ENCODE measurements at places on chromosomes 13 and 19. TPM values are rescaled to one million over a fixed set of nuclear protein-coding genes. Genes with fewer than 3 reads are reported as not detected.

DNA sequence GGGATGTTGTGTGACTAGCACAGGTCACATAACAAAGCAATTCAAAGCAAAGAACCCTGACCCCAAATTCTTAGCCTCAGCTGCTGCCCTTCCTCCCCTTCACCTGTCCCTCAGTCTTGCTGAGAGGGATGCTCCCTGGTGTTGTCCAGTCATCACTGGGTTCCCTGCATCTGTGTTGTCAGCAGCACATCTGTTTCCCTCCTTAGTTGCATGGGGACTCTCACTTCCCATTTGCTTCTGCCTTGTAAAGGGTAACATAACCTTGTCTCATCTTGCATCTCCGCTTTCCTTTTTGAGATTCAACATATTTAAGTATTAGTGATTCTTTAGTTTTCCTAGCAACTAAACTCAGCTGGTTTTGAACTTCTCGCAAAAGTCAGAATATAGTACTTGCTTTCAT lies 54.0 kb downstream of the SPATA13 start:
- no peak for DNase-seq

GRCh38 chr13:39580881-39581575 lies 22.0 kb downstream of the LHFPL6 start:
- no peak for DNase-seq

GRCh38 chr13:37934339-37935191 lies 65.0 kb upstream of the TRPC4 start:
- no peak for DNase-seq

DNA sequence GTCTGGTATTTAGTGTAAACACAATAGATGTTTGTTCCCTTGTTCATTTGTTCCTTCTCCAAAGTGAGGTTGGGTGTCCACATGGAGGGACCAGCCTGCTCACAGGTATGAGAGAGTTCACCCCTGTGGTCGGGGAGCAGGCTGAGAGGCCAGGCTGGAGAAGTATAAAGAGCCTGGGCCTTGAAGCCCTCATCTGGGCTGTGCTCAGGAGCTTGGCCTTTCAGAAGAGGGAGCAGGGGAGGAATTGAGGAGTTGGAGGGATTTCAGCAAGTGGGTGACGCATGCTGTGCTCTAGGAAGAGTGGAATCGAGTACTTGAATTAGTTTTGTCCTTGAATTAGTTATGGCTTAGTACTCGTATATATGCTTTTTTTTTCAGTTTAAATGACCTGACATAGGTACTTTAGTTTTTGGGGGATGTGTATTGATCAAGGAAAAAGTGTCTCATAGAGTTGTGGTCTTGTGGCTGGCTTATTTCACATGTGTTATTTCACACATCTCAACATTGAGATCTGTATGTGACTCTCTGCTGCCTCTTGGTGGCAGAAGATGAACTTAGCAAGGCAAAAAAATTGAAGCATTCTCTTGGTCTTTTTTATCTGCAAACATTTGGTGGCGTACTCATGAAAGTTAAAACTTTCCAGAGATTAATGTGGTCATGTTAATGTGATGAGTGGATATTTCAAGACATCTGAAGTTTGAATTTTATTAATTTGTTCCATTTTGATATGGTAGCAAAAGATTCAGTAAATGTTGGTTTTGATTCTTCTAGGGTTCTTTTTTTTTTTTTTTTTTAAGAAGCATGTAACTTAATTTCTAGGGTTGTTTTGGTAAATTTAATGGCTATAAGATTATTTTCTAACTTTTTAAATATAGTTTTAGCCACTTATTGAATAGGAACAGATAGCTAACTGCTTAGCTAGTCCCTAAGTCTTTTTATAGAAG lies 54.3 kb downstream of the SLAIN1 start:
- DNase-seq, result peak; percentile 67

DNA sequence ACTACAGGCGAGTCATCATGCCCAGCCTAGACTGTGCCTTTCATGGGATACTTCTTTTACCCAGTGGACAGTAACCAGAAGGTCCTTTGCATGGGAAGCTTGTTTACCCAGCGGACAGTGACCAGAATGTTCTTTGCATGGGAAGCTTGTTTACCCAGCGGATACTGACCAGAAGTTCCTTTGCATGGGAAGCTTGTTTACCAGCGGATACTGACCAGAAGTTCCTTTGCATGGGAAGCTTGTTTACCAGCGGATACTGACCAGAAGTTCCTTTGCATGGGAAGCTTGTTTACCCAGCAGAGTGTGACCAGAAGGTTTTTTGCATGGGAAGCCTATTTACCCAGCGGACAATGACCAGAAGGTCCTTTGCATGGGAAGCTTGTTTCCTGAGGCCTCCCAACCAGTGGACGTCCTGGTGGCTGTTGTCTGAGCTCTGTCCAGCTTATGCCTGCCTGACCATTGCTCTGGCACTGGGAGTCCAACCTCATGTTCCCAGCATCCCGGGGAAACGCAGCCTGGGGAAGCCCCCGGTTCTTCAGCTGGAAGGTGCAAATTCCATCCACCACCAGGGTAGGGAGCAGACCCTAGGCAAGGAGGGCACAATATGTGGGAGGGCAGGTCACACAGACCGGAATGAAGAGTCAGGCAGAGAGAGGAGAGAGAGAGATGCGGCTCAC lies 41.6 kb upstream of the PDCD5 start:
- DNase-seq, result no peak

DNA sequence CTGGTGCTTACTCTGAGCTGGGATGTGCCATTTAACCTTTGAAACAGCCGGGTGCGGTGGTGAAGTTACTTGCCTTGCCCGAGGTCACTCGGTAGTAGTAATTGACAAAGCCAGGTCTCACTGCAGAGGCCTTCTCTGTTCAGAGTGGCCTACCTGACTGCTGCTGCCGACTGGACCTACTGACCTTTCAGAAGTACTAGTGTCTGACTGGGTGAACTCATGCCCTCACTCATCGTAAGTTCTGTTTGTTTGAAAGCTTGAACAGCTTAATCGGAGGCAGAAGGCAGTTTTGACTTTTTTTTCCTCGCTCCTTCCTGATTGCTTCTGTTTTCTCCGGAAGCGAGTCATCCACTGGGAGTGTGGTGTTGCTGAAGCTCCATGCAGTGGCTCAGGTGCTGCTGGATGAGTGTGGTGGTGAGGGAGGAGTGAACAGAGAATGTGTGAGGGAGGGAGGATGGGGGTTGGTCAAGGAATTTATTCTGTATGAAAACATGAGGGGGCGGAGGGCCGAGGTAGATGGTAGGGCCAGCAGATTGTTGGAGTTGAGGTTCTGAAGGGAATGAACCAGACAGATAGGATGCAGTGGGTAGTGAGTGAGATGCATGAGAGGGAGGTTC lies 2.7 kb downstream of the SPINT2 start:
- peak; percentile 67 for DNase-seq

DNA sequence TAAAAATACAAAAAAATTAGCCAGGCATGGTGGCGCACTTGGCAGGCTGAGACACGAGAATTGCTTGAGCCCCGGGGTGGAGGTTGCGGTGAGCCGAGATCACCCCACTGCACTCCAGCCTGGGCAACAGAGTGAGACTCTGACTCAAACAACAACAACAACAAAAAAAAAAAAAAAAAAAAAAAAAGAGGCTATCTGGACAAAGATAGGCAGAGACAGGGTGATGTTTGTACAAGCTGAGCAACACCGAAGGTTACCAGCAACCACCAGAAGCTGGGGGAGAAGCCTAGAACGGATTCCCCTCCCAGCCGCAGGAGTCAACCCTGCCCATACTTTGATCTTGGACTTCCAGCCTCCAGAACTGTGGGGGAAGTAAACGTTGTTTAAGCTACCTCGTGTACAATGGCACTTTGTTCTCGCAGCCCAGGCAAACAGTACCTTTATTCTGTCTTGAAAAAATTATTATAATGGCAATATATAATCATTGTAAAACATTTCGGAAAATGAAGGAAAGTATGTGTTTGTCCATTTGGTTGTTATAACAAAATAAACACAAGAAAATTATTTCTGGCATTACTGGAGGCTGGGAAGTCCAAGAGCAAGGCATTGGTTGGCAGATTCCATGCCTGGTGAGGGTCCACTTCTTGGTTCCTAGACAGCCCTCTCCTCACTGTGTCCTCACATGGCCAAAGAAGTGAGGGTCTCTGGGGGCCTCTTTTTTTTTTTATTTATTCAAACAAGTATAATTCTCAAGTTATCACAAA lies 39.8 kb upstream of the LATS2 start:
- no peak for DNase-seq

- no peak for DNase-seq
Observed at GRCh38 chr13:48231080-48231479, 1.9 kb upstream of the ITM2B start.

- DNase-seq, result no peak
Observed at GRCh38 chr19:51093510-51094345, 11.0 kb upstream of the KLK14 start.

DNA sequence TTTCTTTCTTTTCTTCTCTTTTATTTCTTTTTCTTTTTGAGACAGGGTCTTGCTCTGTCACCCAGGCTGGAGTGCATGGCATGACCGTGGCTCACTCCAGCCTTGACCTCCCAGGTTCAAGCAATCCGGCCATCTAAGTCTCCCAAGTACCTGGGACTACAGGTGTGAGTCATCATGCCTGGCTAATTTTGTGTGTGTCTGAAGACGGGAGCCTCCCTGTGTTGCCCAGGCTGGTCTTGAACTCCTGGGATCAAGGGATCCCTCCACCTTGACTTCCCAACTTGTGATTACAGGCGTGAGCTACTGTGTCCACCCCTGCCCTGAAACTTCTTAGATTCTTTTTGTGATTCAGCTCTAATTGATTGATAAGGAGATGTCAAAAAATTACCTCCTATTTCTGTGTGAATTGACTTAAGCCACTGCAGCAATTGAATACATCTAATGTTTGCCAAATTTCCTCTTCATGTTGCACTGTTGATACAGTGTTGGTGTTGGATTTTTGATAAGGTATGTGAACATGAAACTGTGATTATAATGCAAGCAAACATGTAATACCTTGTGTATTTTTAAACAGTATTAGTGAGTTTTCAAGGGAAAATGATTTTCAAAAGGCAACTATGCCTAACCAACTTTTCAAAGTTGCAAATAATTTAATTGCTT lies 22.6 kb downstream of the KLF5 start:
- no peak for DNase-seq

- no peak for DNase-seq
Observed at GRCh38 chr13:112702986-112703379, 13.1 kb downstream of the ATP11A start.

DNA sequence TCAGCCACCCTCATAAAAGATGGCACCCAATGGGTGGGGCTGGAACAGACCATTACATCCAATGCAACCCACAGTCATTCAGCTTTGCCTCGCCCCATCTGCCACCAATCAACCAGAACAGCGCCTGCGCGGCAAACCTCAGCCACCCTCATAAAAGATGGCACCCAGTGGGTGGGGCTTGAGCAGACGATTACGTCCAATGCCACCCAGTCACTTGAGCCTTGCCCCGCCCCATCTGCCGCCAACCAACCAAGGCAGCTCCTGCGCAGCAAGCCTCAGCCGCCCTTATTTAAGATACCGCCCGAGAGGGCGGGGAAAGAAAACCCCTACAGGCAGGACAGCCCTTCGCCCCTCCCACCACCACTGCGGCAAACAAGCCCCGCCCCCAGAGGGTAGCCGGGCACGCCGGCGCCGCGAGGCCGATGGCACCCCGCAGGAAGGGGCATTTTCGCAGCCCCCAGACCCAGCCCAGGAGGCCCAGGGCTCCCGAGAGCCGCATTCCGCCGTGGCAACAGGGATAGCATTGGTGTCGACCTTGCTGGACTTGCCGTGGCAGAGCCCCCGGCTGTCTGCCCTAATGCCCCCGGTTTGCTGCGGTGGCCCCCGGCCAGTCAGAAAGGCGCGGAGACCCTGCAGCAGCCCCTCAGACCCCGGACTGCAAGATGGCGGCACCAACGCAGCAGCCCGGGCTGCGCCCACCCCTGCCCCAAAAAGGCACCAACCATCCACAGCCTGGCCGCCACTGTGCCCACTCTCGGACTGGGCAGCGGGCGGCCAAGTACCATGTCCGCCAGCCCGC lies 675 bp downstream of the PEG3 start:
- no peak for DNase-seq

- peak; percentile 17 for DNase-seq
Observed at GRCh38 chr13:74251778-74252519, 117.7 kb upstream of the KLF12 start.

DNA sequence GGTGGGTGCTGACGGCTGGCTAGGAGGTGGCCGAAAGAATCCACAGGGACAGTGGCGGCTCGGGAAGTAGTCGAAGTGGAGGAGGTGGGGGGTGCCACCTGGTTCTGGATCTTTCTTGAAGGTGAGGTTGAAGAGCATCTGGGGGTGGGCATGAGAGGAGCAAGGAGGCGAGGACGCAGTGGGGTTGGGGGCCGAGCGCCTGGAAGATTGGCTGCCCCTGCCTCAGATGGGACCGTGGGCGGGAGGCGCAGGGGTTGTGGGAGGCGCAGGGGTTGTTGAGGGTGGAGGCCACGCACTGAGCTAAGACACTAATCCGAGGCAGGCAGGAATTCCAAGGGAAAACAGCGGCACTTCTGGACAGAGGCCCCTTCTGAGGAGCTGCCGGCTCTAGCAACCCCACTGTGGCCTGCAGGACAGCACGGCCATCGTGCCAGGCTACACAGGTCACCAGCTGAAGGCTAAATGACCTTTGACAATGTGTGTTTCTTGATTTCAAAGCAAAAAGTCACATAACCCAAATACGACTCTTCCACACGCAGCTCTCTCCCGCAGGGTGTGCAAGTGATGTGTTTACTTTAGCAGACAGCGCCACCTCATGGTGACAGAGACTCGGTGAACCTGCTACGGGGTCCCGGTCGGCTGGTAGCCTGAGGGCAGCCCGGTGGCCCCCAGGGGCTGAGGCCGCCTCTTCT lies 44.1 kb upstream of the RANBP3 start:
- DNase-seq, result peak; percentile 74

- no peak for DNase-seq
Observed at GRCh38 chr13:36712770-36713169, 39.0 kb downstream of the SERTM1 start.

- no peak for DNase-seq
Observed at GRCh38 chr13:48220592-48220980, 12.4 kb upstream of the ITM2B start.

DNA sequence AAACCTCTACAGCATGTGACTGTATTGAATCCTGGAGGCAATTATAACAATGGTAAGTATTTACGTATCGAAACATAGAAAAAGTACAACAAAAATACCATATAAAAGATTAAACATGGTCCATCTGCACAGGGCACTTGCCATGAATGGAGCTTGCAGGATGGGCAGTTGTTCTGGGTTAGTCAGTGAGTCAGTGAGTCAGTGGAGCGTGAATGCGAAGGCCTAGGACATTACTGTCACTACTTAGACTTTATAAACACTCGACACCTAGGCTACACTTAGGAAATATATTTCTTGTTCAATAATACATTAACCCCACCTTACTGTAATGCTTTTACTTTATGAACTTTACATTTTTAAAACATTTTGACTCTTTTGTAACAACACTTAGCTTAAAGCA lies 35.6 kb upstream of the TMTC4 start:
- DNase-seq, result no peak

GRCh38 chr19:31678421-31678820 lies 329.2 kb upstream of the TSHZ3 start:
- no peak for DNase-seq

LILRB2 gene
- total RNA-seq, result not detected

CGB1 gene
- not detected for total RNA-seq

DAND5 gene
- total RNA-seq, result not detected

GNG7 gene
- 0.22 TPM for total RNA-seq

F2RL3 gene
- total RNA-seq, result not detected

CYP4F11 gene
- 8.1 TPM for total RNA-seq

CEACAM7 gene
- total RNA-seq, result not detected

BAX gene
- total RNA-seq, result 130 TPM

ANO8 gene
- total RNA-seq, result 14.5 TPM

C5AR1 gene
- 4.7 TPM for total RNA-seq

FUT6 gene
- total RNA-seq, result not detected

PRODH2 gene
- not detected for total RNA-seq

Data from MCF 10A (cell line).